Glutamatergic neuron (in vitro differentiated cells): ENCODE measurements at places on chromosomes 16 and 17. TPM values are rescaled to one million over a fixed set of nuclear protein-coding genes. Genes with fewer than 3 reads are reported as not detected.
A peak's percentile ranks its signal among the peaks of the same experiment; 100 is the strongest.

GRCh38 chr17:78839762-78840529, 668 bp downstream of the USP36 start:
- DNase-seq, result peak; percentile 46

- peak; percentile 38 for DNase-seq
Observed at GRCh38 chr17:17377071-17377967, 74.1 kb downstream of the NT5M start.

- peak; percentile 82 for DNase-seq
Observed at GRCh38 chr17:17141860-17142552, 64.1 kb downstream of the PLD6 start.

DNA sequence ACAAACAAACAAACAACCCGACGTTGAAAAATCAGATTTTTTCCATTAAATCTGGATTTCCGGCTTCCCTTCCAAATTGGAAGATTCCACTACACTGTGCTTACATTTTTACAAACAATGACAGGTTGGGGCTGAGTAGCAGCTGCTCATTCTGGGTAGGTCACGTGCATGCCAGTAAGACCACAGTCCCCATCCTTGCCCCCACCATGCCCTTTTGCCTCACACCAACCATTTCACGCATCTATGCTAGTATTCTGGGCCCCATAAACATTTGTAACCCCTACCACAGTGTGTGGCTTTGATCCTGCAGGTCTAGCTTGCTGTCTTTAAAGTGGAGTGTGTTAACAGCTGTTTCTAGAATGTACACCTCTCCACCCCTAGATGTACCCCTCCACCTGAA, 366.1 kb downstream of the XYLT1 start:
- DNase-seq, result no peak

Gene CDH3
- total RNA-seq, result 1.3 TPM

Gene NXPH3
- total RNA-seq, result 2.0 TPM

Gene PRAC2
- not detected for total RNA-seq

Gene FGF11
- total RNA-seq, result 4.8 TPM

Gene KRT39
- not detected for total RNA-seq
